ENCODE measurements at places on chromosomes 6 and 20.

- peak; percentile 18 for DNase-seq
These were observed 7.1 kb downstream of the PLTP start for GRCh38 chr20:45904583-45905504.

GRCh38 chr6:136783495-136784270 is 8.6 kb downstream of the MAP3K5 start:
- DNase-seq = no peak

- peak; percentile 26 for DNase-seq
These were observed 4.9 kb upstream of the TBX18 start for GRCh38 chr6:84769306-84769705.

DNA sequence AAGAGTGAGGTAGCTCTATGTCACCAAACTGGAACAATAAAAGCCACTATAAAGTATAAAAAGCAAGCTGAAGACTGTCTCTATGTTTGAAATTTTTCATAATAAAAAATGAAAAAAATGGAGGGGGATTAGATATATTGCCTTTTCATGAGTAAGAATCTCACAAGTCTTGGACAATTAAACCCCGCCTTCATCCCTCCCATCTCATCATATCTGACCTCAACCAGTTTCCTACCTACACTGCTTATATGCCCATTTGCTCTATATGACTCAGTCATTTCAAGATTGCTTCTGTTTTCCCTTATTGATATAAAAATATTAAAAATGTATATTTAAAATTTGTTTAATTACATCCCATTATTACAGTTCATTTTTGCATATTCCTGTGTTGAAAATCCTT is 2.9 kb upstream of the TRIM39 start:
- DNase-seq = peak; percentile 19

GRCh38 chr20:63553251-63553932 is 567 bp upstream of the FNDC11 start:
- DNase-seq = peak; percentile 88

DNA sequence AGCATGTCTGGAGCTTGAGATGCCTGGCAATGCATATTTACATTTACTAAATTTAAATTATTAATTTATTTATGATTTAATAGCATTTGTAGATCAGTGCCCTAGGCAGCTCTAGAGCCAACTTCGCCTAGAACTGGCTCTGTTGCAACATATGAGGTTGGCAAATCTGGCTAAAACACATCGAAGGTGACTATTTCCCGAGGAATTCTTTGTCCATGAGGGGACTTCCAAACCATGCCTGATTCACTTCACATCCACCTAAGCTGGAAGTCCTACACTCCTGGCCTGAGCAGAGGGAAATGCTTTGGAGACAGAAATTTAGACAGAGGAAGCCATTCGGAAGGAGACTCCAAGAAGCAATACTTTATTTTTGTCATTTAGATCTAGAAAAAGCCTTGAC is 211.0 kb upstream of the ARG1 start:
- peak; percentile 62 for DNase-seq

DNA sequence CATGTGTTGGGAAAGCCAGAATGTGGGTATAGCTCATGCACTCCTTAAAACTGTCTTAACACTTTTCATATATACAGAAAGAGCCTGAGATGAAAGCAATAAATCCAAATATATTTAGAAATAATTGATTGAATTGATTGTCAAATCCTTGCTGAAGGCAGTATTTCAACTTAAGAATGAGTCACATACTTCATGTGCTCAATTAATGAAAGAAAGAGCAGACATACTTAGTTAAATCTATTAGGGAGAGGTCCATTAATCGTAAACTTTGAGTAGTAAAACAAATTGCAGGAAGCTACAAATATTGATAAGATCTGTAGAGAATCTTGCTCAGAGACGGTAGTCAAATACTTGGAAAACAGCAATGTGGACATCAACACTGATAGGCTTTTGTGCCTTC is 261.6 kb upstream of the THEMIS start:
- no peak for DNase-seq

DNA sequence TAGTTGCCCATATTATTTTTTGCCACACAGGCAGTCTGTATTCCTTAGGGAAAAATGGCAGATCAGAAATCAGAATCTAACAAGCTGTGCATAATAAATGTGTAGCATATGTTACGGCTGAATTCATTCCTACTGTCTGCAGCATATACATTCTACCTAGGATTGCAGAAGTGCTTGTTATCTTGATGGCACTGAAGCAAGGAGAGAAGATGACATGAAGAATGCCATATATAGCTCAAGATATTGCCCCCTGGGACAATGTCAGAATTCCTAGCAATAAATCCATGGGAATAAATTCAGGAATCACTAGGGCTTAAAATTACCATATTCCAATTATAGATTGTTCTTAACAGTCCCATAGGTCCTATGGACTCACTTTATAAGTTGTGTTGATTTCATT is 293.0 kb upstream of the CNR1 start:
- DNase-seq = no peak

- peak; percentile 67 for DNase-seq
These were observed 13.4 kb downstream of the CASP8AP2 start for GRCh38 chr6:89843070-89843469.

DNA sequence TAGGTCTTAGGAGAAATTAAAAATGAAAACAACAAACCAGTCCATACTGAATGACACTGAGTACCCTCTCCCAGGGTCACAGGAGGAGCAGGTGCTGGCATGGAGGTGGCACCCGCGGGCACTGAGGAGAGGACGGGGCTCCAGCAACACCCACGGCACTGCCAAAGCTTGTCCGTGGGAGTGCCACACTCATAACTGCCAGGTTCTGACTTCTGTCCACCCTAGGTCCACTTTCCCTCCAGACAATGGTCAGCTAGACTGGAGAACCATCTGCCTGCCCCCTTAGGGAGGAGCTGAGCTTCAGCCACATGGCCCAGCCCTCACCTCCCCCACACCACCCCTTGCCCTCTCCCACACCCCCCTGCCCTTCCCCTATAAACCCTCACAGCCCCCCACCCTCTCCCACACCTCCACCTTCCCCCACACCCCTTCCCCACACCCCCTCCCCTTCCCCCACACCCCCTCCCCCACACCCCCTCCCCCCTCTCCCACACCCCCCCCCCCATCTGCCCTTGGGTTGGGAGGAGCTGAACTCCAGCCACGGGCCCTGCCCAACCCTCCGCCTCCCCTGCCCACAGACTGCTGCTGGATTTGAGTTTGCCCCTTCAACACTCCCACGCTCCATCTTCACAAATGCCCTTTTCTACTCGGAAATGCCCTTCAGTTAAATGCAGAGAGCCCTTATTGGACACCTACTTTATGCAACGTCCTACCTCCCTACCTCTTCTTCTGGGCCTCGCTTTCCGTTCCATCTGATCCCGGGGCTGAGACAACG is 129.6 kb downstream of the TAF4 start:
- no peak for DNase-seq

- no peak for DNase-seq
These were observed 450.8 kb upstream of the SOX4 start for GRCh38 chr6:21142741-21143140.

DNA sequence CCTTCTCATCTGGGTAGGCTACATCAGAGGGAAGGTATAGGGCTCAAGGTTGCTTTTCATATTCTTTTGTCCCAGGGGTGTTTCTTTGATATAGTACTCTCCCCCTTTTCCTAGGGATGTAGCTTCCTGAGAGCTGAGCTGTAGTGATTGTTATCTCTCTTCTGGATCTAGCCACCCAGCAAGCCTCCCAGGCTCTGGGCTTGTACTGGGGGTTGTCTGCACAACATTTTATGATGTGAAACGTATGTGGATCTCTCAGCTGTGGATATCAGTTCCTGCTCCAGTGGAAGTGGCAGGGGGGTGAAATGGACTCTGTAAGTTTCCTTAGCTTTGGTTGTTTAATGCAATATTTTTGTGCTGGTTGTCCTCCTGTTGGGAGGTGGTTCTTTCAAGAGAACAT is 437.3 kb upstream of the SYNCRIP start:
- no peak for DNase-seq

DNA sequence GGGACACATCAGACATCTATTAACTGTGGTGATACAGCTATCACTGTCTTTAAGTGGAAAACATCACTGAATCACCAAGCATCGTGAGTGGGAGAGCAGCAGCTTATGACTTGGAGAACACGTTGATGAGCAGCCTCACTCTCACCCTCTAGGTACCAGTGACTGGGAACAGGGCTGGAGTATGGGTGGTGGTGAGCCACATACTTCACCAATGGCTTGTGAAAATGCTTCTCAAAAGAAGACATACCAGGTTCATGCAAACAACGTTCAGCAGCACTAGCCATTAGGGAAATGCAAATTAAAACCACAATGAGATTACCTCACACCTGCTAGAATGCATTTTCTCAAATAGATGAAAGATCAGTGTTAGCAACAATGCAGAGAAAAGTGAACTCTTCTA is 25.3 kb downstream of the SNX5 start:
- DNase-seq = no peak

GRCh38 chr6:160198606-160199211 is 59.9 kb downstream of the SLC22A2 start:
- no peak for DNase-seq

DNA sequence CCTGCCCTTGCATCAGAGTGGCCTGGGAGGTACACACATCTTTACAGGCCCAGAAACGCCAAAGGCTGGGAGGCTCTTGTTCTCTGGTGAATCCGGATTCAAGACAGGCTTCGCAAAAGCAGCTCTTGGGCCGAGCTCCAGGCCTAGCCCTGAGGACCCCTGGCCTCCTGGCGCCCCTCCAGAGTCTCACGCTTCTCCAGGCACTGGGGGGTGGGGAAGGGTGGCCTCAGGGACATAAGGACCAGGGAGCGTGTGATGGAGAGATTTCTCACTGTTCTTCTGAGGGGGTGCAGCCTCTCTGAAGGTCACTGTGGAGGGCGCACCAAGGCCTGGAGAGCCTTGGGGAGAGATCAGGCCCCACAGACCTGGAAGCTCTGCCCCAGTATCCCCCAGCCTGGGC is 349.2 kb downstream of the ZFAND3 start:
- DNase-seq = no peak

- no peak for DNase-seq
These were observed 44.0 kb upstream of the TTPAL start for GRCh38 chr20:44431502-44432234.

DNA sequence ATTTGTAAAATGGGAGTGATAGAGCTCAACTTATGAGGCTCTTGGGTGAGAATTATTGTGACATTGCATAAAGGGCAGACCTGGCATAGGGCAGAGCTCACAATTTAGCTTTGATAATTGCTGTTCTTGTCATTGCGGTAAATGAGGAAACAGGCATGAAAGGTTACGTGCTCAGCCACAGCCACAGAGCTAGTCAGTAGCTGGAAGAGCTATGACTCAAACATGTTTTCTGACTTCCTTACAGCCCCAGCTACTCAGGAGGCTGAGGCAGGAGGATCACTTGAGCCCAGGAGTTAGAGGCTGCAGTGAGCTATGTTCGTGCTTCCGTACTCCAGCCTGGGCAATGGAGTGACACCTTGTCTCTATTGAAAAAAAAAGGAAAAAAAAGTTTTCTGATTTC is 3.5 kb upstream of the GHRH start:
- no peak for DNase-seq

DNA sequence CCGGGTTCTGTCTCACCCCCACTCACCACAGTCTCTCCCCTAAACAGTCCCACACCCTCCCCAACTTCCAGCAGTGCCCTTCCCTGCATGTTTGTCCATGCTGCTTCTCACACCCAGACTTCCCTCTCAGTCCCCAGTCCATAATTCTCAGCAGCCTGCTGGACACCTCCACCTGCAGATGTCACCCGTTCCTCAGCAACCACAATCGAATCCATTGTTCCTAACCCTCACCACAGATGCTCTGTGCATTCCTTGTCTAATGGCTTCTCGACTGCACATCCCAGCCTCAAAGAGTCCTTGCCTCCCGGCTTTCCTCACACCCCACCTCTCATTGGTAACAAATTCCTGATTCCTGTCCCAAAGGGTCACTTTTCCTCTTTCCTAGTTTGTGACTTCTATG is 55.6 kb downstream of the GOPC start:
- no peak for DNase-seq
